GM12878 (cell line): ENCODE measurements at places on chromosomes 12 and 14. TPM values are rescaled to one million over a fixed set of nuclear protein-coding genes. Genes with fewer than 3 reads are reported as not detected.

GRCh38 chr14:39342768-39343167, 89.5 kb downstream of the FBXO33 start:
- H3K4me3 ChIP-seq: no peak overlapping the region
- H3K27me3 ChIP-seq: no peaks in the 10 kb centered on the region
- no peak overlapping the region for H3K27ac ChIP-seq
- peaks cover 3% of the 10 kb centered on the region; the same call in 1 of the 2 replicates for H3K4me1 ChIP-seq

KLRG1 gene
- total RNA-seq: 2.1 and 2.3 TPM in 2 replicates

DNA sequence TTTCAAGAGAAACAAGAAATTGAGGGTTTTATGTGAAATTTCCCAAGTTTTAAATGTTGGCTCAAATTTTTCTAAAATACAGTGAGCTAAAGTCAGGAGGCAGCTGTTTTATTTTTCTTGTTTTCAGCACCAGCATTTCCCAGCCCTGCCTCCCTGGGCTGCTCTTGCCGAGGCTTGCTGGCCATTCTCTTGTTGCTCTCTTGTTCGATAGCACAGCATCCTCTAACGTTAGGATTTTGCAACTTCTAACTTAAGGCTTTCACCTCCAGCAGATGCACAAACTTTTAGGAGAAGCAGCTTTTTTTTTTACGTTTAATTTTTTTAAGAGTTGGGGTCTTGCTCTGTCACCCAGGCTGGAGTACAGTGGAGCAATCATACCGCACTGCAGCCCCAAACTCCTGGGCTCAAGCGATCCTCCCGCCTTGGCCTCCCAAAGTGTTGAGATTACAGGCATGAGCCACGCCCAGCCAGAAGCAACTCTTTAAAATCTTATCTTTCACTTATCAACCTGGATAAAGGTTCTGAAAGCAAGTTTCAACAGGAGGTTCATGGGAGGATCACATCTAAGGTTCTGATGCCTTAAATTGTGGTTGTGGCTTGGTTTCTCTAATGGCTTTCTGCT, 40.2 kb downstream of the B4GALNT3 start:
- no peaks in the 10 kb centered on the region for H3K4me1 ChIP-seq
- H3K27me3 ChIP-seq: peaks cover 12% of the 10 kb centered on the region
- H3K27ac ChIP-seq: no peak overlapping the region

OSBPL8 gene
- total RNA-seq: 55.0 and 58.0 TPM in 2 replicates

WSCD2 gene
- total RNA-seq: not detected in 2 replicates

KRT85 gene
- total RNA-seq: 0.15 TPM in 1 of 2 replicates, not detected in the other

RILPL1 gene
- total RNA-seq: 0.41 and 0.56 TPM in 2 replicates

DNA sequence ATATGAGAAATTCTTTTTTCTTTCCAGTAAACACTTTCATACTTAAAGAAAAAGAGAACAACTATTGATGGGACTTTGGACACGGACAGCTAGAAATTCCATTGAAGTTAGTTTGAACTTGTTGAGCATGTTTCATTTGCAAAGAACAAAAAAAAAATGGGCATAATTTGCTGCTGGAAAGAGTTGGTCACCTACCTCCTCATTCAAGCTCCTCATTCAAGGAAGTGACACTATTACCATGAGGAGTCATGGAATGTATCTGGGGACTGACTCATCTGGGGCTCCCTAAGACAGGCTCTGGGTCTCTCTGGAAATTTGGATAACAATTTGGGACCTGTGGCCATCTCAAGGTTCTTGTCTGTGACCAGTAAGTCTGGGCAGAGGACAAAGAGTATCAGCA, 50.4 kb downstream of the KICS2 start:
- no peak overlapping the region for H3K4me3 ChIP-seq
- no peak overlapping the region for H3K27ac ChIP-seq
- no peaks in the 10 kb centered on the region for H3K27me3 ChIP-seq
- no peaks in the 10 kb centered on the region for H3K36me3 ChIP-seq

MDGA2 gene
- not detected in 2 replicates for total RNA-seq

DNA sequence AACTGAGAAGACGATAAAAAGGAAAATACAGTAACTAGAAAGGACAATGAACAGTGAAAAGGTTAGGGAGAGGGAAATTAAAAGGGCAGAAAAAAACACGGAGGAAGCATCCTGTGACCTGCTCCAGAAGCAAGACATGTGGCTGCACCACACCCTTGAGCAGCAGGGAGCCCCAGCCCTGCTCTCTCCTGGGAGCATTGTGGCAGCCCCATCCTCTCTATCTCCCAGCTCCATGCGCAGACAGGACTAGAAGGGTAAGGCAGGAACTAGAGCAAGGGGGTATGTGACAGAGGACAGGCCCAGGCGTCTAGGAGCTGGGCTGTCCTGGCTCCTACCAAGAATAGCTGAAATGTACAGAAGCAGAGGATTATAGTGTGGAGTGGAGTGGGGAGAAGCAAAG, 38.6 kb upstream of the SMUG1 start:
- H3K4me3 ChIP-seq: no peak overlapping the region
- H3K4me1 ChIP-seq: peaks cover 5% of the 10 kb centered on the region; the same call in 1 of the 2 replicates
- DNase-seq: no peak
- no peak overlapping the region for H3K27ac ChIP-seq
- no peaks in the 10 kb centered on the region for H3K27me3 ChIP-seq
- no peaks in the 10 kb centered on the region for H3K36me3 ChIP-seq

- no peaks in the 10 kb centered on the region for H3K36me3 ChIP-seq
- H3K4me3 ChIP-seq: peak overlapping the region; percentile 81
- peaks cover 8% of the 10 kb centered on the region for H3K4me1 ChIP-seq
- no peak for DNase-seq
- H3K27me3 ChIP-seq: peaks cover 25% of the 10 kb centered on the region
These were observed 1.3 kb downstream of the ASCL1 start for GRCh38 chr12:102958830-102959176.

DNA sequence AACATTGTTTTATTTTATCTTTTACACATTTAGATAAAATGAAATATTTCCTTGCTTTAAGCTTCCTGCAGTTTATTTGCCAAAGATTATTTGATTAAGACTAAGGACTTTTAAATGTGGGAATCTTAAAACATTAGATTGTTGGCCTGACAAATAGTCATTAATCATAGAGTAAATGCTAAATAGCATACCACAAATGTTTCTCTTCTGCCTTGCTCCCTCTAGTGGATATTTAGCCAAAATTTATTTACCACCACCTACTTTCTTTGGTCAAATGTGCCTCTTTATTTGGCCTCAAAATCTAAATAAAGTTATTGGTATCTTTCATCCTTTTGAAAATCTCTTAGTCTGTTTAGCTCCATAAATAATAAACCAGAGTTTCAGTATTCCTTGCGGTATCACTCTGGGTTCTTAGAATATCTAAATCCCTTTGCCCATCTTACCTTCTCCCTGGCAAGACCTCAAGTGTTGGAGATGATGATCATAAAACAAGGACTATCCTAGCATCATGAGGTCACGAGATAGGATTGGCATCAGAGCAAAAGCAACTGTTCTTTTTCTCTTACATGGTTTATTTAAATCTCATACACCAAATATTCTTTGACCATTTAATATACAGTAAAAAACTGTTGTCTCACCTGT, 150.6 kb upstream of the AEBP2 start:
- DNase-seq: no peak
- H3K27me3 ChIP-seq: no peaks in the 10 kb centered on the region

DNA sequence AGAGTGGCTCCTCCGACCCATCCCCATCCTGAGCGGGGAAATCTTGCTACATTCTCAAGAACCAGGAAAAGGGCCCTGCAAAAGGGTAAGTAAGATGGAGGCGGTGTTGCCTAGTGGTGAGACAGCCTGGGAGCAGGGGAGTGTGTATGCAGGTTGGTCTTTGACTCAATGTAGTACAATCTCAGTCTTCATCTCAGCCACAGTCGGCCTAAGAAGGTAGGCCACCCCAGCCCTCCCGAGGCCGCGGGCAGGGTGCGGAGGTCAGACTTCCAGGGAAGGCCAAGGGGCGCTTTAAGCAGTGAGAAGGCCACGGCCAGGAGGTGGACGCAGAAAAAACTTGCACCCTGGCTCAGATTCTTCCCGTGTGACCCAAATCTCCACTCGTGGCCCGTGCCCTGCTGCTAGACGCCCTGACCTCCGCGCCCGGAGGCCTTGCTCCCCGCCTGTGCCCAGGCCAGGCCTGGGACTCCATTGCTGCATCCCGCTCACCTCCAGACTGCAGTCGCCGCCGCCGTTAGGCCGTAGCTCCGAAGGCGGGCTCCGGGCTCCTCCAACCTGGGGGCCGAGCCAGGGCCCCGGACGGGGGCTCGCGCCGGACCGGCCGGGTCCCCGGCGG, 435 bp downstream of the FOXM1 start:
- H3K4me1 ChIP-seq: peaks cover 11% of the 10 kb centered on the region
- H3K27me3 ChIP-seq: no peaks in the 10 kb centered on the region
- peaks cover 5% of the 10 kb centered on the region for H3K36me3 ChIP-seq
- peak overlapping the region; percentile 98 for H3K27ac ChIP-seq

ASCL1 gene
- total RNA-seq: 20.2 and 21.4 TPM in 2 replicates

GRCh38 chr12:42326541-42327226, 717 bp downstream of the PPHLN1 start:
- DNase-seq: no peak
- peak overlapping the region; percentile 84 for H3K27ac ChIP-seq
- H3K27me3 ChIP-seq: no peaks in the 10 kb centered on the region
- peaks cover 7% of the 10 kb centered on the region for H3K4me1 ChIP-seq
- H3K4me3 ChIP-seq: peak overlapping the region; percentile 97
- H3K36me3 ChIP-seq: no peaks in the 10 kb centered on the region

DNA sequence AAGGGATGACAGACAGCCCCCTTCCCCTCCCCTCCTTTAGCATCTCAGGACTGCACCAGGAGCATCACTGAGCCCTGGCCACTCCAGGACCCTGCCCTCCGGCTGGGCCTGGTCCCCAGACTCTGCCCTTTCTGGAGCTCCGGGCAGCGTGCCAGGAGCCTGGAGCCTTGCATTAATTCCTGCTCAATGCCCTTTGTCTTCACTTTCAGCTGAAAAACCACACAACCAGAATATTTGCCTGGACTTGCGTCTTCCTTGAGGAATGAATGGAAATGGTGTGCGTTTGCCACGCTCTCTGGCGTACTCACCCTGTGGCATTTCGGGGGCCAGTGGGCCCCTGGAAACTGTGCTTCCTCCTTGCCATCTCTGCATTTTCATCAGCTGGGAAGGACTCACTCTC, 8.5 kb upstream of the RFLNA start:
- H3K27ac ChIP-seq: no peak overlapping the region
- H3K4me3 ChIP-seq: no peak overlapping the region
- H3K27me3 ChIP-seq: no peaks in the 10 kb centered on the region
- no peaks in the 10 kb centered on the region for H3K4me1 ChIP-seq

DNA sequence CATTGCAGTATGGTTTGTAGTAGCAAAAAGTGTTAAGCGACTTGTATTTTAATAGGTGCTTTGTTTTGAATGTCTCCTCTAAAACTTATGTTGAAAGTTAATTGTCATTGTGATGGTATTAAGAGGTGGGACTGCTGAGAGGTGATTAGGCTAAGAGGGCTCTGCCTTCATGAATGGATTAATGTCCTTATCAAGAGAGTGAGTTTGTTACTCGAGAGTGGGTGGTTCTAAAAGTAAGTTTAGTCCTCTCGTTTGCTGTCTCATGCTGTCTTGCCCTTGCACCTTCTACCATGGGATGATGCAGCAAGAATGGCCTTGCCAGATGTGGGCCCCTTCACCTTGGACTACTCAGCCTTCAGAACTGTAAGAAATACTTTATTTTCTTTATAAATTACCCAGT, 17.4 kb downstream of the ZDHHC17 start:
- H3K27ac ChIP-seq: no peak overlapping the region
- H3K4me3 ChIP-seq: no peak overlapping the region
- DNase-seq: no peak
- no peaks in the 10 kb centered on the region for H3K27me3 ChIP-seq
- no peaks in the 10 kb centered on the region for H3K36me3 ChIP-seq

GRCh38 chr12:57276935-57277563, 26.1 kb upstream of the STAC3 start:
- no peak overlapping the region for H3K4me3 ChIP-seq
- H3K27ac ChIP-seq: no peak overlapping the region
- no peak for DNase-seq
- peaks cover 12% of the 10 kb centered on the region for H3K4me1 ChIP-seq

TAS2R13 gene
- 0.72 and 1.0 TPM in 2 replicates for total RNA-seq

DNA sequence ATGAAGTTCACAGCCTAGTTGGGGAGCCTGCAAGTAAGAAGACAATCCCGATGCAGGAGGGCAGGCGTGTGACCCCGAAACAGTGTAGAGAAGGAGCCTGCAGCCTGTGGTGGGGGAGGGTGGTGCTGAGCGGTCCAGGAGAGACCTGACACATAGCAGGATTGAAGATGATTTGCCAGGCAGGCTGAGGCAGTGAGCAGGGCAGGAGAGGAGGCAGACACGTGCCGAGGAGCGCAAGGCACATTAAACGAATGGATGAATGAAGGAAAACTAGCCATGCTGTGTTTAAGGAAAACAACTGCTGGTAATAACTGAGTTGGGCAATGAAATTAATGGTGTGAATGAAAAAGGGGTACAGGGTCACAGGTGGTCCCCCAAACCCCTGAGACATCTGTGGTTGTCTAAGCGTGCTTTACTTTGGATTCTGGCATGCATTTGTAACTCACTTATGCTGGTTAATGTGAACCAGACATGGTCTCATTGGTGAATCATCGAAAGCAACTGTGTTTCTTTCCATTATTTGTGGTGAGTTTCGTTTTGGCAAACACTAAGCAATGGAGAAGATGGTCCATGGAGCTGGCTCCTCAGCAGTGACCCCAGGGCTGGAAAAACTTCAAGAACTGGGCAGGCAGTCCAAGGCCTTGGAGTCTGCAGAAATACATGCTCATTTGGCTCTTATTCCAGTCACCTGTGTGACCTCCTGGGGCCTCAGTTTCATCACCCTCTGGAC, 96.9 kb upstream of the EVL start:
- peaks cover 5% of the 10 kb centered on the region for H3K27me3 ChIP-seq
- H3K36me3 ChIP-seq: no peaks in the 10 kb centered on the region
- H3K4me1 ChIP-seq: no peaks in the 10 kb centered on the region
- no peak for DNase-seq

SLC6A15 gene
- not detected in 2 replicates for total RNA-seq

DNA sequence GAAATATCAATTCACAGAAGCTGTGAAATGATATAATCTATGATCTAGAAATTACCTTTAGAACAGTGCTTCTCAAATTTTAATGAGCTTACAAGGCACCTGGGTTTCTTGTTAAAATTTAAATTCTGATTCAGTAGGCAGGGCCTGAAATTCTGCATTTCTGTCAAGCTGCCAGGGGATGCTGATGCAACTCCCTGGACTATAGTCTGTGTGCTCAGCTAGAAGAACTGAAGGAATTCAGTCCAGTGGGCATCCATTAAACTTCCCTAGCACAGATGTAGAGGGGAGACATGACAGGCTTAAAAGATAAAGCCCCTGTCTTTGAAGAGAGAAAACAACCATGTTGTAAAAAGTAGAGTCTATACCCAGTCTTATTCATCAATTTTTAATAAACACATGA, 441.8 kb downstream of the TMTC2 start:
- no peak overlapping the region for H3K27ac ChIP-seq
- no peak overlapping the region for H3K4me3 ChIP-seq
- no peak for DNase-seq
- no peaks in the 10 kb centered on the region for H3K27me3 ChIP-seq
- H3K4me1 ChIP-seq: no peaks in the 10 kb centered on the region

FAM90A1 gene
- 0.62 and 0.66 TPM in 2 replicates for total RNA-seq

LUM gene
- 0.31 and 0.37 TPM in 2 replicates for total RNA-seq

MDM2 gene
- 164 and 174 TPM in 2 replicates for total RNA-seq

PTGES3 gene
- 262 and 263 TPM in 2 replicates for total RNA-seq

IL31 gene
- total RNA-seq: not detected in 2 replicates

GRCh38 chr12:46934374-46935111, 108.7 kb upstream of the SLC38A4 start:
- H3K36me3 ChIP-seq: no peaks in the 10 kb centered on the region
- H3K27ac ChIP-seq: no peak overlapping the region
- no peak for DNase-seq
- H3K4me1 ChIP-seq: no peaks in the 10 kb centered on the region
- no peaks in the 10 kb centered on the region for H3K27me3 ChIP-seq
